Stimulated activated CD8-positive, alpha-beta memory T cell treated with anti-CD3 and anti-CD28 coated beads, Interleukin-7, amount 100 ng/mL, for 1 hour (primary cell): ENCODE measurements at places on chromosomes 2 and 18.

DNA sequence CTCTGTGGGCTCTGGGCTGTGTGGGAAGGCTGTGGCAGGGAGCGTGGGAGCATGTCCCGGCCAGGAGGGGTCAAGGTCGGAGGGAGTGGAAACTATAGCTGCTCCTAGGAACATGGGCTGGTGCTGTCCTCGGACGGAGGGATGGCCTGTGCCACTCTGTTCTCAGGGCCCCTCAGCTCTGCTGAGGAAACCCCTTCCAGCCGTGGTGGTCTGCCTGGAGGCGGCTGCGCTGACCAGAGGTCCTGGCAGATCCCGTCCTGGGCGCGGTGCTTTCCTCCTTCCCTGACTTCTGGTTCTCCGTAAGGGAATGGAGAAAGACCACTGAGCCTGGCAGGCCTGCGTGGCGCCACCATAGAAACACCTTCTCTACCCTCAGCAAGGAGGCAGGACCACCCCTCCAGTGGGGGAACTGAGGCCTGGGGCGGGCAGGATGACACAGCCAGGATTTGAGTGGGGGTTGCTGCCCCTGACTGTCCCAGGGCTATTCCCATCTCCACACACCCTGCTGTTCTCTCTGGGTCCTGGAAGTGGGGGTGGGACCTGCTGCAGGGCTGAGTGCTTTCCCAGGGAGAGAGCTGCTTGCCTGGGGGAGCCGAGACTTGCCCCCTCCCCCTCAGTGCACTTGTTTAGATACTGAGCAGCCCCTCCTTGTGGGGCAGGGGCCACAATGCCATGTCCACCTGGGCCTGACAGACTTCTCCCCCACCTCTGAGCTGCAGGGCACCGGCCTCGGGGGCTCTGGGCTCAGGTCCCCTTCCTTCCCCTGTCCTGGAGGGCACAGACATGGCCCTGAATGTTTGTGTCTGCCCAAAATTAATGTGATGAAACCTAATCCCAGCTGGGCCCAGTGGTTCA, 301.0 kb upstream of the HS6ST1 start:
- no peak for DNase-seq

GRCh38 chr2:61537277-61537949, 743 bp downstream of the XPO1 start:
- peak; percentile 14 for DNase-seq

DNA sequence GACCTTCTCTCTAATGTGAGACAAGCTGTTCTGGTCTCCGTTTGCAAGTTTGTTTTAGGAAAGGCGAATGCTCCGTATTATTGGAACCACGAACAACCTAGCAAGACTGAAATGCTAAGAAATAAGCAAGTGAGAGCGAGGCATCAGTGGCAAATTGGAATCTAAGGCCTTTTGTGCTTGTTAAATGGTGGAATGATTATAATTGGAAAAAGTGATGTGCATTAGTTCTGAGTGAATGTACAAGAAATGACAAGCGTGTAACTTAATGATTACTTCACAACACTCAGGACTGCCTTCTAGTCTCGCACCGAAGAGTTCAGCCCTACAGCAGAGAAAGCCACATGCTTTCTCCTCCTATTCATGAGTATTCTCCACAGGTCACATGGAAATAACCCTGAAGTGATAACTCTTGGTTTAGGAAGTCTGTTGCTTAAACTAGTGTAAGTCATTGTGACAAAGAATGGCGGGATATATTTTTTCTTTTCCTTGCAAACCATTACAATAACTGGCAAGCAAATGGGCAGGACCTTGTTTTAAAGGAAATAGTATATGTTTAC, 392.2 kb upstream of the FIGN start:
- no peak for DNase-seq

- no peak for DNase-seq
These were observed 267.2 kb upstream of the HDAC4 start for GRCh38 chr2:239668042-239668441.

GRCh38 chr2:61214171-61214570, 52.2 kb downstream of the C2orf74 start:
- no peak for DNase-seq

DNA sequence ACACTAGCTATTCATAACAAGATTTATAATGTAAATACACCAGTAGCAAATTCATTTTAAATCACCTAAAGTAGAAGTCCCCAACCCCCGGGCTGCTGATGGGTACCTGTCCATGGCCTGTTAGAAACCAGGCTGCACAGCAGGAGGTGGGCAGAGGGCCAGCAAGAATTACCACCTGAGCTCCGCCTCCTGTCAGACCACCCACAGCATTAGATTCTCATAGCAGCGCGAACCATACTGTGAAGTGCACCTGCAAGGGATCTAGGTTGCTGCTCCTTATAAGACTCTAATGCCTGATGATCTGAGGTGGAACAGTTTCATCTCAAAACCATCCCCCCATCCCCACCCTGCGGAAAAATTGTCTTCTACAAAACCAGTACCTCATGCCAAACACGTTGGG, 71.3 kb downstream of the KANSL1L start:
- DNase-seq: no peak

DNA sequence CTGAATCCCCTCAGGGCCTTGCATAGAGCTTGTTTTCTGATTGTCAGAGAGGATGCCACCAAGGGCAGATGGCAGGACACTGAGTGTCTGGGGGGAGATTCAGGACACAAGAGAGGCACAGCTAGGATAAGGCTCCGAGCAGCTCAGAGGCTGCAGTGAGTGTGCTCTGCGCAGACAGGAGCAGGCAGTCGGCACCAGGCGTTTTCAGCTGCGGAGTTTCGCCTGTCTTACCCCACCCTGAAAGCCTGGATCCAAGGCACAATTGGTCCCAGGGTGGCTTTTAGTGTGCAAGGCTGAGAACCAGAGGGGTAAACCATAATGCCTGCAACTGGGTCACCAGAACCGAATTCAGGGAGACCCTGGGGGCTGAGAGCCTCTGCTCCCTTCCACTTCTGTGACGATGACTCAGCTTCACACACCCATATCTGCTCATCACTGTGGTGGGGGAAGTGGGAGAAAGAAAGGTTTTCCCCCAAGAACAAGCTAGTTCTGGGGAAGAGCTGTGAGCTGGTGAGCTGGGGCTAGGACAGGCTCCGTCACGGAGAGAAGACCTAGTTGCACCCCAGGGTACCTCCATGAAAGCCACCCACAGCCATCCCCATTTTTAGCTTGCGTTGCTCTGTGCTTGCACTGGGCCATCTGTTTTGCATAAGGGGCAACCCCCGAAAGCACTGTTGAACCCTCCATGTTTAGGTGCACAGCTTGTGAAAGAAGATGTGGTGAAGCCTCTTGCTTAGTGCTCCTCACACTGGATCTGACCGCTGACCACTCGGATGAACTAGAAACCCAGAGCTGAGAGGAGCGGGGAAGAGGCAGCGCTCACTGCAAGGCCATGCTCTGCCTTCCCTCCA, 173.7 kb downstream of the CELF4 start:
- no peak for DNase-seq

GRCh38 chr2:190717306-190717705, 68.4 kb downstream of the NAB1 start:
- DNase-seq: no peak

DNA sequence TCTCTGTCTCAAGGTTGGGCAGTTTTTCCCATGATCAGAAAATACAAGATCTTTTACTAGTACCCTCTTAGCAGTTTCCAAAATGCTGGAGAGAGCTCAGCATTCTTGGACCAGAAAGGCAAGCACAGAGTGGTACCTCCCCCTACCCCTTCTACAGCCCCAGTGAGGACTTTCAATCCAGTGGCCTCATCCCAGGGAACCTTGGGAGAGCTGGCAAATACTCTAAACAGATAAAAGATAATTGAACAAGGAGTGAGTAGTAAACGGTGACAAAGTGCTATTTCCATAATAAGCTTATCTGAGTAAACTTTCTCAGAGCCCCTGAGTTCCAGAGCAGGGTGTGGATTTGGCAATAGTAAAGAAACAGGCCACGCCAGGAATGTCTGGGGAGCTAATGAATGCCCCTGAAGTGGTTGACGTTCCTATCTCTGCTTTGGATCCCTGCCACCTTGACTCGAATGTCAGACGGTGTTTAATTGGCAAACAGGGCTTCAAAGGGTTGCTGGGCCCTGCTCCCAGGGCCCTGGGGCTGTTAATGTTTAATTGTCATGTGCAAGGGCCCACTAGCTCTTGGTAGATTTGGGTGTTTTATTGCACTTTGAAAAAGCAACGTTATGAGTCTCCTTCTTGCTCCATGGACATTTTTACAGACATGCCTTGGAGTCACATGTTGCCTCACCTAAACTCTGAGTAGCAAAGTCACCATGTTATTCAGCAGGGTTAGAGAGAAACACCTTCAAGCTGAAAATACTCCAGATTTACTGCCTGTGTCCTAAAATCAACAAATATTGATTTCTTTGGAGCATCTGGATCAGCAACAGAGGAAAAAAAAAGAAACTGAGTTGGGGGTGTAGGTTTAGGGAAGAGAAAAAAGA, 239.9 kb downstream of the CYRIA start:
- DNase-seq: no peak

DNA sequence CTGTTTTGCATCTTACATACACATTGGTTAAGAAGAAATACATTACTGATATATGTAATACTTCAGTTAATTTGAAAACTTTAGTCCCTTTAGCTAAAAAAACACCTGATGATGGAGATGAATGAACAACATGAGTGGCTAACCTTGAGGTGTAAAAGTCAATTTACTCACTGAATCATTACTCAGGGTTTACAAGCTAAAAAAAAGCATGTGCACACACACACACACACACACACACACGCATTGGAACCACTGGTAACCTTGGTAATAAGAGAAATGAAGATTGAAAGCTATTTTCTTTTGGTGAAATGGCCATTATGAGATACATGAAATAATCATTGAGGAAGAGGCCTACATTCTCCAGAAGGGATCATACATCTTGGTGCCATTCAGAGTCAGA, 51.8 kb downstream of the KCTD1 start:
- DNase-seq: no peak

DNA sequence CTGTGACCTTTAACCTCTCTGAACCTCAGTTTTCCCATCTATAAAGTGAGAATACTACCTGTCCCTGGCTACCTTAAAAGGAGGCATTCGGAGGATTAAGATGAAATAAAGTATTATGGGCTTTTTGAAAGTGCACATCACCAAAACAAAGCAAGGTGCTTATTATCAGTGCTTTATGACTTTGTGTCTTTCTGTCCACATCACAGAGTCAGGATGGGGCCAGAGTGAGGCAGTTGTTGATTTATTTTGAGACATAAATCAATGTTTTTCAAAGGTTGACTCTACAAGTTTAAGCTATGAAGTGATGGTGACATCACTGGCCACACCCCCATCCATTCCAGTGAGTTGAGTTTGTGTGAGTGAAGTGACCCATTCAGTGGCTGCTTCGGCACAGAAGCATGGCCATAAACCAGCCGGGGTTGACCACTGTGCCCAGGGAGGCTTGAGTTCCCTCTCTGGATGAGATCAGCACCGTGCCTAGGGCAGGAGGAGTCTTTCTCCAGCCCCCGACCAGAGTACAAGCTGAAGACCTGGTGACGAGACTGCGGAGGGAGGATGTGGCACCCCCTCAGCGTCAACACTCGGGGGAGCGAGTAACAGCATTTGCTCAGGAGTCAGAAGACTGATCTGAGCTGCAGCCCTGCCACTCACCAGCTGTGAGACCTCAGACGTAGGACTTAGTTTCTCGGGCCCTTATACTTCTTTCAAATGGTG, 89.0 kb upstream of the PPP1CB start:
- no peak for DNase-seq

- peak; percentile 1 for DNase-seq
These were observed 10.8 kb upstream of the TAF4B start for GRCh38 chr18:26215247-26215970.

DNA sequence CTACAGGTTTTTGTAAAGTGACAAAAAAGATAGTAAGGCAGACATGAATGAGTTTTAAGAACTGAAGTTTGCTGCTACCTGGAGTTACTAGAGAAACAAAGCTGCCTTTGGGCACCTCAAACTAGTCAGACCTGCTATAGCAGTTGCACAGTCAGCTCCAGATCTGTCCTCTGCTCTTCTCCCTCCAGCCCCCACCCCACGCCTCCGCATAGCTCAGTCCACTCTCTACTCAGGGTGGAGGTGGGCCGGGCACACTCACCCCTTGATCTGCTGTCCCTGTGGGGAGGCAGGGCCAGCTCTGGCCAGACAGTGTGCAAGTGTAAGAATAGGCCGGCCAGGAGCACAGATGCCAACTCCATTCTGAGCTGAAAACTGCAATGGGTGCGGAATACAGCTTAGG, 4.1 kb downstream of the SERTAD2 start:
- no peak for DNase-seq

- DNase-seq: no peak
These were observed 61.4 kb downstream of the SLC4A3 start for GRCh38 chr2:219688560-219689445.

DNA sequence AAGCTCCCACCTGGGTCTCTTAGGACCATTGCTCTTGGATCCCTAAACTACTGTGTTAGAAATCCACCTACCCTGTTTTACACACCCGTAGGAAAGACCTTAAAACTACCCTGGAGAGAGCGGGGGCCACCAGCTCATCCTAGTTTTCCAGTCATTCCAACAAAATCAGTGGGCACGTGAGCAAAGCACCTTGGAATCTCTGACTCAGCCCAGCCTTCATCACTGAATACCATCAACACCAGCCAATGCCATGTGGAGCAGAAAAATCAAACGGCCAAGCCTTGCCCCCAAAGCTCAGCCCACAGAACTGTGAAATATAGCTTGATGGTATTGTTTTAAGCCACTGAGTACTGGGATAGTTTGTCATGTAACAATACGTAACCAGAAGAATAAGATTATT, 449.7 kb upstream of the CHAC2 start:
- no peak for DNase-seq

DNA sequence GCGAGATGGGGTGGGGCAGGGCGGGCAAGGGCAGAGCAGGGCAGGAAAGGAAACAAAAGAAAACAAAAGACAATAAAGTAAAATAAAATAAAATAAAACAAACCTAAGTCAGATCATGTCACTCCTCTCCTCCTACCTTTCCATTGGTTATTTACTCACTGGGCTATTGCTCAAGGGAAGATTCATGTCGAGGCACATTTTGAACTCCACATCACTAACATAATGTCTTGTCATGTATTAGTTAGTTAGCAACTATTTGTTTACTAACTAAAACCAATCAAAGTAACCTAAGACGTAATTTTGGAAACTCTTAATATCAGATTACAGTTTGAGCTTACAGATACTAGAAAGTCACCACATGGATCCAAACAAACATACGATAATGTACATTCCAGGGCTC, 2.2 kb downstream of the C1D start:
- DNase-seq: no peak

GRCh38 chr2:68125821-68126220, 31.9 kb upstream of the PNO1 start:
- no peak for DNase-seq
